Hepatocyte (in vitro differentiated cells): ENCODE measurements at places on chromosomes 6 and 20.
A peak's percentile ranks its signal among the peaks of the same experiment; 100 is the strongest.

- no peak overlapping the region for H3K4me3 ChIP-seq
- H3K36me3 ChIP-seq = no peaks in the 10 kb centered on the region
- peaks cover 4% of the 10 kb centered on the region for H3K4me1 ChIP-seq
- DNase-seq = no peak
- no peaks in the 10 kb centered on the region for H3K27me3 ChIP-seq
Observed at GRCh38 chr6:12294851-12295536, 4.8 kb downstream of the EDN1 start.

DNA sequence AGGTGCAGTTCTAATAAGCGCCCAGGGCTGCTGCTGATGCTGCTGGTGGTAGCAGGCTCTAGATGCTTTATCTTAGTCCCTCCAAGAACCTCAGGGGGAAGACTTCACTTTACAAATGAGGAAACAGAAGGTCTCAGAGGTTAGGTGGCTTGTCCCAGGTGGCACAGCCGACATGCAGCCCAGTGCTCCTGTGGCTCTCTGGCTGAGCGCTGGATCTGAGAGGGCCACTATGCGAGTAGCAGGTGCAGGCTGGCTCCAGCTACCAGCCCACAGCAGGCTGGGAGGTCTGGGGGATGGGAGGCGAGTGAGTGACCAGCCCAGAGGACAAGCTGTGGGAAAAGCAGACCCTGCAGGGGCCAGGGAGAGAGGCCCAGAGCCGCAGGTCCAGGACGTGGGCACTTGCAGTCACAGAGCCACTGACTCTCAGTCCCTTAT is 90.9 kb downstream of the PRND start:
- no peak overlapping the region for H3K27ac ChIP-seq
- DNase-seq = no peak
- H3K27me3 ChIP-seq = no peaks in the 10 kb centered on the region
- H3K4me1 ChIP-seq = no peaks in the 10 kb centered on the region
- no peaks in the 10 kb centered on the region for H3K36me3 ChIP-seq

- peak overlapping the region; percentile 69 for H3K27ac ChIP-seq
- no peak overlapping the region for H3K4me3 ChIP-seq
- no peak for DNase-seq
- no peaks in the 10 kb centered on the region for H3K36me3 ChIP-seq
- H3K27me3 ChIP-seq = no peaks in the 10 kb centered on the region
- no peaks in the 10 kb centered on the region for H3K4me1 ChIP-seq
Observed at GRCh38 chr6:111521497-111522270, 38.7 kb upstream of the REV3L start.

DNA sequence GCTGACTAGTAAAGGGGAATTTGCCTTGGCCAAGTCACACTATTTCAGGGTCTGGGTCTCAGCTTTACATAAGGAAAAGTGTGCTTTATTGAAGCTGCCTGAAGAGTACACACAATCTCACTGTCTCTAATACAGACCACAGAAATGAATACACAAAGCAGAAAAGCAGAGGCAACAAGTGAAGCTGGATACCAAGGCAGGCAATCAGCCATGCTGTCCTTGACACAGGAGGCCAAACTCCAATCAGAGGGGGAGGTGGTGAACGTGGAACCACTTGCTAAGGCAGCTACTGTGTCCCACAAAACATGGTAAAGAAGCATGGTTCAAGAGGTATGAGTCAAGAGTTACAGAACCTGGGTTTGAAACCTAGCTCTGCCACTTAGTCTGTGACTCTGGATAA is 21.8 kb upstream of the CCND3 start:
- H3K27ac ChIP-seq = no peak overlapping the region
- DNase-seq = no peak
- H3K4me1 ChIP-seq = no peaks in the 10 kb centered on the region
- H3K27me3 ChIP-seq = no peaks in the 10 kb centered on the region

DNA sequence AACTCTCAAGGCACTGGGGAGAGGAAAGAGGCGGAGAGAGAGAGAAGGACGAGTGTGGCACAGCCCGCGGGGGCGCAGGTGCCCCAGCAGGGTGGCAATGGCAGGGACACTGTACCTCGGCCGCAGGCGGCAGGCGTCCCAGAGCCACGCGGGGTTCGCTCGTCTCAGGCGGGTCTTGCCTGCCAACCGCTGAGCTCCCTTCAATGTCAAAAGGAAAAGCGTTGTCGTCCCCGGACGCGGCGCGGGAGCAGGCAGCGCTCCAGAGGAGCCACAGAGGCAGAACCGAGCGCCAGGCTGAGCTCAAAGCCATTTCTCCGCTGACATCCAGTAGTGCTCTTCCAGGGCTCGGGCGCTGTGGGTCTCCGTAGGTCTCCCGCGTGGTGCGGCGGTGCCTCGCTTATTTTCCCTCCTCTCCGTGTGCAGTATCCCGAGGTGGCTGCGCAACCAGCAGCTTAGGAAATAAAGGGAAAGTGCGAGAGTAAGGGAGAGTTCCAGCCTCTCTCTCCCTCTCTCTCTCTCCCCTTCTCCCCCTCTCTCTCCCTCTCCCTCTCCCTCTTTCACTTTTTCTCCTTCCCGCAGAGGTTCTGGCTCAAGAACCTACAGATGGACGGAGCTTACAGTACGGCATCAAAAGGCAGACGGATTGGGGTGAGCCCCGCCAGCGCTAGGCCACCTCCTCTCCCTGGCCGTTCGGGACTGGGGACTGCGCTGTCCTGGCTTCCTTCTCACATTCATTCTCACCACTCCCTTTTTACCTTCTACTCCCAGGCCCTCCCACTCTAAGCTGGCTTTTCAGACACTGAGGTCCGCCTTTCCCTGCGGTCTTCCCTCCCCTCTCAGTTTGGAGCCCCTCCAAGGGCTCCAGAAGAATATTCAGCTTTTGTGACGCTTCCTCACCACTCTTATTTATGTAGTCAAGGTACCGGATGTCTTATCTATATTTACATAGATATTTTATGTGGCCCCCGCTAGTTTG is at the start of gene LAMA4:
TSS of gene LAMA4 (minus strand) at position 727 of the 976 bp plus-strand sequence. CDS start at position 310, 417 bp downstream.
- H3K27ac ChIP-seq = peak within 1 kb of the TSS; percentile 83
- peaks cover 18% of the 10 kb centered on the region for H3K27me3 ChIP-seq
- H3K4me3 ChIP-seq = peak within 1 kb of the TSS; percentile 52
- peaks cover 8% of the 10 kb centered on the region for H3K4me1 ChIP-seq

DNA sequence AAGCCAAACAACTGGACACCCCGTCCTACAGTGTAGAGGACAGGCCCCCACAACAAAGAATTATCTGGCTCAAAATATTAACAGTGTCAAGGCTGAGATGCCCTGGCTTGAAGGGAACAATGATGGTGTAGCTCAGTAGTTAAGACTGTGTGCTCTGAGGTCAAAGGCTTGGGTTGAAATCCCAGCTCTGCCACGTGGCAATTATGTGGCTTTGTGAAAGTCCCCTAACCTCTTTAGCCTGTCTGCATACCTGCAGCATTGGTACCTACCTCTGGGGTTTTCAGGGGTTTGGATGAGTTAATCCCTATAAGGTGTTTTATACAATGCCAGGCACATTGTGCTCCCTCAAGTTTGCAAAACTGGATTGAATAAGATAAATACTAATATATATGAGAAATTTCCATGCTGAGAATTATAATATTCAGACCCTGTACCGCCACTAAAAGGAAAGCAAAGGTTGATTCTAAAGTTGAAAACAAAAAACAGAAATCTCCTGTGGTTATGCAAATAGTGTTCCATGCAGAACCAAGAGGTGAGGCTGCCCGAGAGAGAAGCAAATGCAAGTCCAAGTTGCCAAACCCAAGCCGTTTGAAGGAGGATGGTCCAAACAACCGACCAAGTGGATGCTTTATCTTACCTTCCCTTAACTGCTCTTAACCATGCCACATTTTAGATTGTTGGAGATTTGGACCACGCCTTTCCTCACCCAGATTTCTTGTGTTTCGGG is 199.8 kb downstream of the NFATC2 start:
- no peak overlapping the region for H3K27ac ChIP-seq
- no peaks in the 10 kb centered on the region for H3K4me1 ChIP-seq
- H3K36me3 ChIP-seq = no peaks in the 10 kb centered on the region

DNA sequence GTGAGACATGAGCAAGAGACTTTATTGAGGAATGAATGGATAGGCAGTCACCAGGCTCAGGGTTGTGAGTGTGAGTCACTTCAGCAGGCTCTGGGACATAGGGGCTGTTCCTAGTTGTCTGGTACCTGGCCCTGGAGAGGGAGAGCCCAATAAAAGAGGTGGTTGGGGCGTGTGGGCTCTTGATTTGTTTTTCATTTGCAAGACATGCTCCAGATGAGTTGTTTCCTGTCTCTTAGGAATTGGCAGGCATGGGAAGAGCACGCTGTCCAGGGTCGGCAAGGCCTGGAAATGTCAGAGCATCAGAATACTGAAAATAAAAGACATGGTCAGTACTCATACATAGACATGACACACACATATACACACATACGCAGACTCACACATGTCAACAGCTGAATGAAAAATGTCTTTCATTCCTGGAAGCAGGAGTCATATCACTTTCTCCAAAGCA is 166.3 kb upstream of the SULF2 start:
- peaks cover 4% of the 10 kb centered on the region for H3K4me1 ChIP-seq
- H3K27me3 ChIP-seq = no peaks in the 10 kb centered on the region
- H3K27ac ChIP-seq = no peak overlapping the region
- no peak overlapping the region for H3K4me3 ChIP-seq
- no peaks in the 10 kb centered on the region for H3K36me3 ChIP-seq

DNA sequence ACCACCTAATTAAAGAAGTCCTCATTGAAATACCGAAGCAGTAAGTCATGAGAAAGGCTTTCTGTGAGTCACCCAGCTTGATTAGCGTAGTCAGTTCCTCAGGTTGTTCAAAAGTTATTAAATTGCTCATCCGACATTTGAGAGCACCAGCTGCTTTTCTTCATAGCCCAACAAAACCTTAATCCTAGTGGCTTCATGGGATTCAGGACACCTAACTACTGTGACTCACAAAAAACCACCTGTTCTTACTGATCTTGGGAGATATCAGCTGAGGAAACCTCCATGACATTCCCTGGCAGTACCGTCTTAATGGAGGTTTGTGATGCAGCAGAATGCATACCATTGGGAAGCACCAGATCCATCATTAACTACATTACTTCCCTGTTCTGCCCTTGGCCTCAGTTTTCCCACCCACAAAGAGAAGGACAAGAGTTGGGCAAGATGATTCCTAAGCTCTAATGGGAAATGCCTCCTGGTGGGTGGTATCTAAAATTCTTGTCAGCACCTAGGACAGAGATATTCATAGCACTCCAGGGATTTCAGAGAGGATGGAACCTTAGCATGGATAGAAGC is 103.8 kb downstream of the KHDC1L start:
- H3K27ac ChIP-seq = no peak overlapping the region
- no peaks in the 10 kb centered on the region for H3K36me3 ChIP-seq
- H3K4me3 ChIP-seq = no peak overlapping the region
- no peaks in the 10 kb centered on the region for H3K4me1 ChIP-seq
- peak; percentile 22 for DNase-seq

DNA sequence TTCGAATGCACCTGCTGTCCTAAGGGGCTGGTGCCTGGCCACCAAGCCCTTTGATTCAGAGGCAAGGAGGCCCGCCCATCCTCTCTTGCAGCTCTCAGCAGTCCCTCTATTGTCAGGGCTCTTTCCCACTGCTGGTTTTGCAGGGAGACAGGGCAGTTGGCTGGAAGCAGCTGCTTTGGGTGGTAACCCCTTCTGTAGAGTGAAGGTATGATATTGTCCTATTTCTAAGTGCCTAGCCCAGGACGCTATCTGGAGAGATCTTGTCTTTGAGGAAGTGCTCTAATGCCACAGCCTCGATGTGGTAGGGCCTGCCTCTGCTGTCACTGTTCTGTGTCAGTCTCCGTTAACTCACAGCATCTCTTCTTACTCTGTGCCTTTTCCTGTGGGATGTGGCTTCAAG is 5.6 kb downstream of the PLCG1 start:
- H3K27me3 ChIP-seq = no peaks in the 10 kb centered on the region
- no peak for DNase-seq
- no peaks in the 10 kb centered on the region for H3K36me3 ChIP-seq
- H3K27ac ChIP-seq = no peak overlapping the region

- H3K36me3 ChIP-seq = no peaks in the 10 kb centered on the region
- H3K4me3 ChIP-seq = no peak overlapping the region
- H3K4me1 ChIP-seq = no peaks in the 10 kb centered on the region
- peak; percentile 12 for DNase-seq
- H3K27me3 ChIP-seq = no peaks in the 10 kb centered on the region
Observed at GRCh38 chr6:22512686-22513427, 56.5 kb upstream of the HDGFL1 start.

DNA sequence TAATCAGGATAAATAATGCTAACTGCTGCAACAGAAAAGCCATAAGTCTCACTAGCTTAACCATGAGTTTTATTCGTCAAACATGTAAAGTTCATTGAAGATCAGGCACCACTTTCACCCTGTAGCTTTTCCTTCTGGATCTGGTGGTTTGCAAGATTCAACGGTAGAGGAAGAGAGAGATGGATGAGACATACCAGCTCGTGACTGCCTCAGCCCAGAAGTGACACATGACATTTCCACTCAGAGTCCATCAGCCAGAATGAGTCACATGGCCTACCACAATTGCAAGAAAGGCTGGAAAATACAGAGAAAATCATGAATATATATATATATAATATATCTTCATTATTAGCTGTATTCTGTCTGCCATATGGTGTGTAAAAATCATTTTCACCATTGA is 29.0 kb downstream of the SPTLC3 start:
- no peak overlapping the region for H3K4me3 ChIP-seq
- no peak for DNase-seq
- no peaks in the 10 kb centered on the region for H3K27me3 ChIP-seq
- H3K27ac ChIP-seq = no peak overlapping the region
- H3K4me1 ChIP-seq = no peaks in the 10 kb centered on the region

- H3K27me3 ChIP-seq = no peaks in the 10 kb centered on the region
- no peak overlapping the region for H3K4me3 ChIP-seq
- no peaks in the 10 kb centered on the region for H3K4me1 ChIP-seq
- DNase-seq = peak; percentile 26
- no peaks in the 10 kb centered on the region for H3K36me3 ChIP-seq
Observed at GRCh38 chr20:24773751-24774201, 175.3 kb upstream of the CST7 start.

- no peaks in the 10 kb centered on the region for H3K27me3 ChIP-seq
- peak; percentile 67 for DNase-seq
- peaks cover 36% of the 10 kb centered on the region for H3K4me1 ChIP-seq
- H3K27ac ChIP-seq = peak overlapping the region; percentile 87
- H3K4me3 ChIP-seq = no peak overlapping the region
- H3K36me3 ChIP-seq = no peaks in the 10 kb centered on the region
Observed at GRCh38 chr6:52595000-52595795, 18.3 kb upstream of the TRAM2 start.

DNA sequence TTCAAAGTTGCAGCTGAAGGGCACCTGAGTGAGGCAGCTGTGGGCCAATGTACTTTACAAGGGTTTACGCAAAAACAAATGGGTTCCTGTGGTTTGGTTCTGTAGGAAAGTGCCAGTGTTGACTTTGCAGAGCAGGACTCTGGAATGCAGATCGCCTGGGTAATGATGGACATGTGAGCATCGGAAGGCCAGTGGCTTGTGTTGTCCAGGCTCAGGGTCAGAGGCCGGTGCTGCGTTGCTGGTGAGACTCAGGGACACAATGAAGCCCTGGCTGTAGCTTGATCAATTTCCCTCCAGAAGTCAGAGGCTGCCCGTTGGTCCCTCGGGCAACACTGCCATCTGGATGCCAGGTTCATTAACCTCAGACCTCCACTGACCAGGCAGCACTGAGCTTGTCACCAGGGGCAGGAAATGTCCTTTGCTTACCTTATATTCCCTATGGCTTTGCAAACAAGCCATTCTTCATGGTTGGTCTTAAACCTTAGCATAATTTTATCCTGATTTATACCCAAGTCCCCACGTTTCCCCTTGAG is 753.4 kb downstream of the QKI start:
- no peak for DNase-seq
- H3K27ac ChIP-seq = no peak overlapping the region
- no peaks in the 10 kb centered on the region for H3K27me3 ChIP-seq
- no peaks in the 10 kb centered on the region for H3K4me1 ChIP-seq
- no peaks in the 10 kb centered on the region for H3K36me3 ChIP-seq
